GM19239 (cell line): ENCODE measurements at places on chromosomes 3 and 15.

DNA sequence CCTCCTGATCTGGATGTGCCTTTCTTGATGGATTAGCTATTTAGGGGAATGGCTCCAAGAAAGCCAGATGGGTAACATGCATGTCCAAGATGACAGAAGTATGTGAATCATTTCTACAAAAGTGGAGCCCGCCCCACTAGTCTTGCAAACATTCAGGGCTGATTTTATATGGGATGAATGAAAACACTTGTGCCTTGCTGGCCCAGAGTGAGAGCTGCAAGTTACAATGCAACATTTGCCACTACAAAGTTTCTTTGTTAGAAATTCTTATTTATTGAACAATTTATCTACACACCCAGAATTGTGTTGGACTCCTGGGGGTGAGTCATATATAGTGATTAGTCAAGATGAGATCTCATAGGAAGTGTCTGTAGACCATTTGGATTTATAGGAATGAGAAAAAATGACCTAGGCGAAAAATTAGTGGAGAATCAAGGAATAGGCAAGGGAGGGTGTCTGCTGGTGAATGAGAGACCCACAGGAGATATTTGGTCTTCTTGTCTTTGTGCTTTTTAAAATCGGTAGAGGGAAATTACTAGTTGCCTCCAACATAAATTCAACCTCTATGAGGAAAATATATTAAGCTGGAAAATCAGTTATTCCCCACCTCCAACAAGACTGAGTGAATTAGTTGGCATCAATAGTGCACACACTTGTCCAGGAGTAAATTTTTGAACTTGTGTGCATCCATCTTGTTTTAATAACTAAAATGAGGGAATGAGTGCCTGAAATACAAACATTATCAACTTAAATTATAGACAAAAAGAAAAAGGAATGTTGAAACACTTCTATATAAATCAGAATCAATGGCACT is 53.5 kb upstream of the DCBLD2 start:
- DNase-seq: no peak

GRCh38 chr15:53525894-53526293 is 233.6 kb downstream of the WDR72 start:
- DNase-seq: no peak

DNA sequence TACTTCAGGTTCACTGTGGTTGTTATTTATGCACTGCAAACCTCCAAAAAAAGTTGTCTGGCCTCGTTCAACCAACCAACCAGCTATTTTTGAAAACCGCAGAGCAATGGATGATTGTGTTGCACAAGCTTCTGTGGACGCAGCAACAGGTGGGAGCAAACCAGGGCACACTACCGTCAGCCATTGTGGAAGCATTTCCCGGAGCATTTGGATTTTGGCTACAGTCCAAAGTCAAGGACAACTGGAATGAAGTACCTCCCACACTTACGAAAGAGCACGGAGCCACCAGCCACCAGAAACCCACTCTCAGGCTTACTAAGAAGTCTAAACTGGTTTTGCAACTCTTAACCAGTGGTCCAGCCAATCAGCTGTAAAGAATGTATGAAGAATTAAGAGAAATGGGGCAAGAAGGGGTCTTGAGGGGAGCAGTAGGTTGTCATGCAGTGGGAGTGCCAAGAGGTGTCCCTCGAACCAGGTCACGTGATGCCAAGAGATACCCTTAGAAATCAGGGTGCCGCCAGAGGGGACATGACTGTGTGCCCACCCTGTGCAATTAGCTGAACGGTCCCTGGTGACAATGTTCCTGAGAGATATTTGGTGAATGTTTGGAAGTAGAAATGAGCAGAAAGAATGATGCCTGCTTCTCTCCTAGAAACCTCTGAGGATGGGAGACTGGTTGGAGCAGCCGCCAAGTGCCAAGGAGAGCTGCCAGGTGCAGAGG is 68.9 kb upstream of the PCSK6 start:
- no peak for DNase-seq

DNA sequence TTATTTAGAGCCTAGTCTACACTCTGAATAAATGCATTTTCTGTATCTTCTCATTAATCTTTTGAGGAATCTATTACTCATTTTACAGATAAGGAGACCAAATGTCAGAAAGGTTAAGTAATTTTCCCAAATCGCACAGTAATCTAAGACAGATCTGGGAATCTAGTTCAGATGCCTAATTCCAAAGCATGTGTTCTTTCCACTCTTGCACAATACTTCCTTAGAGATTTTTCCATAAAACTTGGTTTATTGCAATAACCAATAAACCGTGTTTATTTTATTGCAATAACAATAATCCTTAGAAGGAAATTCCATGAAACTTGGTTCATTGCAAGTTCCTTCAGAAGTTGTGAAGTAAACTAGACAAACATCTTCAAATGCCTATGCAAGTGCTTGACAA is 17.4 kb upstream of the COL8A1 start:
- DNase-seq: no peak

GRCh38 chr15:34904527-34904926 is 65.0 kb downstream of the AQR start:
- no peak for DNase-seq

GRCh38 chr15:39273717-39274411 is 307.0 kb upstream of the THBS1 start:
- no peak for DNase-seq
